ENCODE measurements at places on chromosomes 2 and 18.

GRCh38 chr2:122652670-122653069 lies 897.2 kb downstream of the TSN start:
- no peak for DNase-seq

- DNase-seq: no peak
These were observed 40.4 kb upstream of the RBM44 start for GRCh38 chr2:237758185-237758584.

DNA sequence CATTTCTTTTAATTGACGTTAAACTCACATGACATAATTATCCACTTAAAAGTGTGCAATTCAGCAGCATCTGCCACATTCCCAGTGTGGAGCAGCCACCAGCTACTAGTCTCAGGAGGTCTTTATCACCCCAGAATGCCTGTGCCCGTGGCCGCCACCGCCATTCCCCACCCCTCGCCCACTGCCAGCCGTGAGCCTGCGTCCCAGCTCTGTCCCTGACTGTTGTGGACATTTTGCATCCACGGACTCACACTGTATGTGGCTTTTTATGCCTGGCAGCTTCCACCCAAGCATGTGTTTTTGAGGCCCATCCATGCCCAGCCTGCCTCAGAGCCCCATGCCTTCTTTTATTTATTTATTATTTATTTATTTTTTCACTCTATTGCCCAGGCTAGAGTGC lies 9.2 kb downstream of the BOK start:
- DNase-seq: no peak

GRCh38 chr18:27005589-27005988 lies 140.1 kb upstream of the AQP4 start:
- DNase-seq: peak; percentile 10
